ENCODE measurements at places on chromosomes 11 and 22.

DNA sequence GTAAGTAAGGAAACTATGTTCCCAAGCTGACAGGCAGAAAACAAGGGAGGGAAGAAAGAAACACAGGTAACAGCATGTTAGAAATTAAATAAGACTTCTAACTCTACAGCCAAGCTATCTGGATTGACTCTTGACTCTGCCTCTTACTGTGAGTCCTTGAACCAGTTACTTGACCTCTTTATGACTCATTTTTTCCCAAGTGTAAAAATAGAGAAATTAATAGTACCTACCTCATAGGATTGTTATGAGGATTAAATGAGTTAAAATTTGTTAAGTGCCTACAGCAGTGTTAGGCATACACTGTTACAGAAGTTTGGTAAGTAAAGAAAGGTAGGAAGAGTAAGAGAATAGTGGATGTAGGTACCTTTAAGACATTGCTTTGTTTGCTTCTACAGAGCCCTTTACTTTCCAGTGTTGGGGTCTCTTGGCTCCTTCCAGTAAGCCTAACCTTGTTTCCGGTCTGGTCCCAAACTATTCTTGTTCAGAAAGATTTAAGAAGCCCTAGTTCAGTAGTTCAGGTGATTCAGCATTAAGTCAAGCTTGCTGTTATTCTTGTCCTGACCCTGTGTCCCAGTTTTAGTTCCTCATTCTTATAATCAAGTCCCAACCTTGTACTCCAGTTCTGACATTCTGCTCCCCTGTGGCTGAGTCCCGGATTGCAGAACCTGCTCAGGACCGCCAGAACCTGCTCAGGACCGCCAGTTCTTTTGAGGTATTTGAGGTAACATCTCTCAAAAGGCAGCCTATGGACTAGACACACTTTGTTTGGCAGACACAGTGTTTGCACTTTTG is 963.4 kb upstream of the CCDC90B start:
- no peak for DNase-seq

- no peak for DNase-seq
These were observed 60.6 kb downstream of the PLEKHA7 start for GRCh38 chr11:16953663-16954062.

DNA sequence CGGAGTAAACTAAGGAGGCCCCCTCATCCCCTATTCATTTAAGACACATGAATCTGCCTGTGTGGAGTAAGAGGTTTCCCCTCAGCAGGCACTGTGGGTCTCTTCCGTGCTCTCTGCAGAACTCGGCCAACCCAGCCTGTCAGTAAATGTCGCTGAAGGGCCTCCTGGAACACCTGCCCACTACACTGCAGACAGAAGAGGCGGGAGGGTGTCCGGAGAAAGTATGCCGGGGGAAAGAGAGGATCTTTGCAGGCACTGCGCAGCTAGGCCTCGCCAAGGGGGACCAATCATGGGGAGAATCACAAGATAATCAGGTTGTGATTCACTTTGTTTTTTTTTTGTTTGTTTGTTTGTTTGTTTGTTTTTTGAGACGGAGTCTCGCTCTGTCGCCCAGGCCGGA is 110.8 kb downstream of the MORC2 start:
- DNase-seq, result no peak

GRCh38 chr22:48083502-48083901 is 1321.1 kb downstream of the TBC1D22A start:
- DNase-seq, result no peak

DNA sequence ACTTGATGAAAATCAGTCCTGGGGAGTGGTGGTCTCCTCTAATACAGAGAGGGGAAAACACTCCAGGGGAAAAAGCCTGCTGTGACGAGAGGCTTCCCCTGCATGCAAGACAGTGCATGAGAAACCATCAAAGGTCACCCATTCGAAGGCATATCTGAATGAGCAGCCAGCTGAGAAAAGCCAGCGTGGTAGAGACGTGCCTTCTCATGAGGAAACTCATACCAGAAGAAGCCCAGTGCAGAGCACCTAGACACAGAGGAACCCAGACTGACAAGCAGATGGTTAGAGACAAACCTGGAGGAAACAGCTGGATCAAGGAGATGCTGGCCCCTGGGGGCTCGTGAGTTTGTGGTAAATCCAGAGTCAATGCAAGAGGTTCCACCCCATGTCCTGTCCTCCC is 534.8 kb downstream of the BRD1 start:
- no peak for DNase-seq
